M059J (cell line): ENCODE measurements at places on chromosomes 1 and 21.

GRCh38 chr1:6596351-6596750 lies 6.3 kb downstream of the KLHL21 start:
- no peak for DNase-seq

DNA sequence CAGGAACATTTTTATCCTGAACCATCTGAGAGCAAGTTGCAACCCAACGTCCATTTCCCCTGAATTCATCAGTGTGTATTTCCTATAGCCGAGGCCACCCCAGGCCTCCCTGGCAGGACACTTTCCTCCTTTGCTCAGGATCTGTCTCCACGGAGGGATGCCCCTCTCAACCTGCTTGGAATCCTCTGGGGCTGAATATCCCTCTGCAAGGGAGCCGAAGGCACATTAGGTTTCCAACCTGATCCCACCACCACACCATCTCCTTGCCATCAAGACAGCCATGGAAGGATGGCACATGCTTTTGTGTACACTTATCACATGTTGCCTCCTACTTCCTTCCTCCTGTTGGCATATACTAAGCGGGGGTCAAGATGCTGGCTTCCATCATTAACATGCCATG lies 74.8 kb upstream of the EDN2 start:
- DNase-seq, result no peak

DNA sequence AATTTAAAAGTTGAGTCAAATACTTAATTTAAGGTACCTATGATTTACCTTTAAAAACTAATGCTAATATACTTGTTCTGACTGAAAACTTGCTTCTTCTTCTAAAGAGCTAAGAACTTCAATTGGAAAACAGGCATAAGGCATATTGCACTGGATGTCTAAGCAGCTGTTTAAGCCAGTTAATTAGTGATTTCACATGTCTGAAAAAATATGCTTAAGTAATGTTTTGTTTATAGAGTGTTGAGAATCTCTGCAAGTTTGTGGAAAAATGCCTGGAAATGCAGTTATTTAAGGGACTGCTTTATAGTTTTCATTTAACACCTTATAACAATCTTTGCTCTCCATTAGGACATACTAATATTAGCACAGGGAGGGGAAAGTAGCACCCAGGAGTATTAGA lies 28.2 kb downstream of the UBE2U start:
- DNase-seq, result no peak

DNA sequence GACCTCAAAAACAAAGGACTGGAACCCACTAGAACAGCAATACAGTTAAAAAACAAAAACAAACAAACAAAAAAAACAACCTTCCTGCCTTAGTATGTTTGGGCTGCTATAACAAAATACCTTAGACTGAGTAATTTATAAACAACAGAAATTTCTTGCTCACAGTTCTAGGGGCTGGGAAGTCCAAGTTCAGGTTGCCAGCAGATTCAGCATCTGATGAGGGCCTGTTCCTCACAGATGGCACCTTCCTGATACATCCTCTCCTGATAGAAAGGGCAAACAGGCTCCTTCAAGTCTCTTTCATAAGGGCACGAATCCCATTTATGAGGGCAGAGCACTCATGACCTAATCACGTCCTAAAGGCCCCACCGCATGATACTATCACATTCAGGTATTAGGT lies 55.9 kb downstream of the TIAM1 start:
- no peak for DNase-seq

- DNase-seq, result no peak
Observed at GRCh38 chr1:202160377-202160940, at the start of gene PTPN7. TSS of gene PTPN7 (minus strand) at chr1:202160602. CDS start at chr1:202159402, 1,200 bp downstream.

DNA sequence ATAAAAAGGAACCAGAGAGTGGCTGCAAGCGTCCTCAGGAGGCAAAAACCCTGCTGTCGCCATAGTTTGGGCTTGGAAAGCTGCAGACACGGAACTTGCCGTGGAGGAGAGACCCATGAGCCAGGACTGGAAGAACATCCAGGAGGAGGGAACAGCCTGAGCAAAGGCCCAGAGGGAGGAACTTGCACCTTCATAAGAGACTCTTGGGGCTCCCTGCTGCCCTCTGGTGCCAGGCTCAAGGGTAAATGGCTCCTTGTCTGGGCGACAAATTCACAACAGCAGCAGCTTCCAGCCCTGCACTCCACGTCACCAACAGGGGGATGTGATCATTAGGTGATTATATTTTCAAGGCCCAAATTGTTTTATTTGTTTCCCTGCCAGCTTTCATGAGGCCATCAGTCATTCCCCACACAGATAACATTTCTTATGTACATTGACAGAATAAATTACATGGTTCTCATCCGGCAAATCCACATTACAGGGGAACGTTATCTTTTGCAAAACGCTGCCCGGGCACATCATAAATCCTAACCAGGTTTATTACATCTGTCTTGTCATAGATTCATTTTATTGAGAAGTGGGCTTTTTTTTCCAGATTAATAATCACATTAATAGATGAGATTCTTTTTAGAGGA lies 143.0 kb upstream of the GRIK3 start:
- DNase-seq, result peak; percentile 35

GRCh38 chr1:36585569-36586548 lies 103.1 kb upstream of the CSF3R start:
- DNase-seq, result peak; percentile 14

- no peak for DNase-seq
Observed at GRCh38 chr1:107531065-107531908, 390.4 kb downstream of the NTNG1 start.

GRCh38 chr1:90048043-90048442 lies 53.1 kb downstream of the ZNF326 start:
- no peak for DNase-seq

- peak; percentile 66 for DNase-seq
Observed at GRCh38 chr1:198437332-198437731, 103.1 kb downstream of the ATP6V1G3 start.

DNA sequence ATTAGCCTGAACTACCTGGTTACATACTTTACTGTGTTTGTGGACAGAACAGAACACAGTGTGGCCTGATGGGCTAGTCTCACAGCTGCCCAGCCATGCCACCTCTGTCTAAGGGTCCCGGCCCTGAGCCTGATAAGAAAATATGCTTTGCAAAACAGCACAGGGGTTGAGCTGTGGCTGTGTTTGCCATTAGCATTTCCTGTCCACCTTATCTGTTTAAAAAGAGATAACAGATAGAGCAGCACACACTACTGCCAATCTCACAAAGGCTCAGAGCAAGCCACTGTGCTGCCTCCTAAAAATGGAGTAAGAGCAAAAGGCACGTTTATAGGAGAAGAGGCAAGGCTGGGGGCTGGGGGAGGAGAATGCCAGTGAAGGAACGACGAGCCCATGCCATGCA lies 95.0 kb downstream of the SUSD4 start:
- DNase-seq, result no peak

GRCh38 chr1:1554926-1555915 lies 14.8 kb upstream of the TMEM240 start:
- peak; percentile 77 for DNase-seq

DNA sequence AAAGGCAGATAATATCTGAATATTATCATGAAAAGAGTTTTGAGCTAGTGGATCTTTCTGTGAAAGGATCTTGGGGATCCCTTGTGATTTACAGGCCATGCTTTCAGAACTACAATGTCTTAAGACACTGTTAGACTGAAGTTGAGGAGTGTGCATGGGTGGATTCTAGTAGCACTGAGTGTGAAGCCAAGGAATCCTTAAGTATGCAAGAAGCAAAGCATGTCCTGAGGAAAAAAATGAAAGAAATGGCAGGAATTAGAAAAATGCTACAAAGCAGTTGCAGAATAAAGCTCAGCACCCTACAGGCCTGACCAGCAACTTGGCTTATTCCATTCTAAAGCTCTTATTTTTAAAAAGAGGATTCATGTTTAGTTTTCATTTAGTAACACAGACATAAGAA lies 11.9 kb downstream of the STX6 start:
- peak; percentile 38 for DNase-seq

DNA sequence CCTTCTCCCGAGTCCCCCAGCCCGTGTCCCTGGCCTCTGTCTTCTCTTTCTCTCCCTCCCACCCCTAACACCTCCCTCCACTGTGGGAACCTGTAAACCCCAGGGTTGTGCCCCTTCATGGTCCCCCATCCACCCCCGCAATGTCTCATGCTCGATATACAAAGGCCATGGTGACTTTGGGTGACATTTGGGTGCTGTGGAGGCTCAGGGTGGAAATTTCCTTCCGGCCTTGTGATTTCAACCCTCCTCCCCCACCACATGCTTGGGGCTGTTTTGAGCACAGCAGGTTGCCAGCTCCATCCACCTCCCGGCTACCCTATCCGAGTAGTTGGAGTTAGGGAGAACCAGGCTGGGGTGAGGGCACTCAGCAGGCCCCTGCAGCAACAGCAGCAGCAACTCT lies 25.7 kb upstream of the VPS13D start:
- no peak for DNase-seq

GRCh38 chr1:37298769-37299168 lies 175.6 kb upstream of the ZC3H12A start:
- DNase-seq, result no peak

- DNase-seq, result no peak
Observed at GRCh38 chr1:176576670-176577069, 113.7 kb downstream of the PAPPA2 start.

GRCh38 chr1:181863736-181864135 lies 197.8 kb downstream of the ZNF648 start:
- no peak for DNase-seq

DNA sequence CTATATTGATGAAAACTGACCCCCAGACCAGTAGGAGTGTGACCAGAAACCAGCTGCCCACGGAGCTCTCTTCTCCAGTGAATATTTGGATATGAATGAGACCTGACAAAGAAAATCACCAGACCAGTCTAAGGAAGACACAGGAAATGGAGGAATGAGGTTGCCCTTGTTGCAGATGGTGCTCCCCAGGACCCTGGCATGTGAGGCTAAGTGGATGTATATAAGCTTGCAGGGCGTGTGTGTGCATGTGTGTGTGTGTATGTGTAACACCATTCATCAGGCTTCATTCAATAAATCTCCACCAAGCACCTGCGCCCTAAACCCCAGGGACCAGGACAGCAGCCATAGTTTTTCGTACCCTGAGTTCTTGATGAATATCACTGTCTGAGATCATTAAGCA lies 14.4 kb downstream of the PHLDA3 start:
- DNase-seq, result no peak

DNA sequence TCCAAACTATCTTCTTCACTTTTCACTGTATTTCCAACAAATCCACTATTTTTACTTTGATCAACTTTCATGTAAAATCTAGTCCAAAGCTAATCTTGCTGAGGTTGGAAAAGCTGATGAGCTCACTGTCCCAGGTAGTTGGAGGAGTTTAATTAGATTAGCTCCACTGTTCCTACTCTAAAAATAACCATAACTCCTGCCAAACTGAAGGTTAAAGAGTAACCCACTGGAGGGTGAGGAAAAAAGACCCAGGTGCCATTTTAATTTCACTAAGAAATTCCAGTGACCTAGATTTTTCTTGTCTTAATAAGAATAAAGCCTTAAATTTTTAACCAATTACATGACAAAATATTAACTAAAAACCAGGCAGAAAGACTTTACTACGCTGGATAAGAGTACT lies 15.3 kb downstream of the DCAF8 start:
- no peak for DNase-seq

GRCh38 chr1:202811296-202812175 lies 782 bp downstream of the PCAT6 start:
- DNase-seq, result peak; percentile 26

DNA sequence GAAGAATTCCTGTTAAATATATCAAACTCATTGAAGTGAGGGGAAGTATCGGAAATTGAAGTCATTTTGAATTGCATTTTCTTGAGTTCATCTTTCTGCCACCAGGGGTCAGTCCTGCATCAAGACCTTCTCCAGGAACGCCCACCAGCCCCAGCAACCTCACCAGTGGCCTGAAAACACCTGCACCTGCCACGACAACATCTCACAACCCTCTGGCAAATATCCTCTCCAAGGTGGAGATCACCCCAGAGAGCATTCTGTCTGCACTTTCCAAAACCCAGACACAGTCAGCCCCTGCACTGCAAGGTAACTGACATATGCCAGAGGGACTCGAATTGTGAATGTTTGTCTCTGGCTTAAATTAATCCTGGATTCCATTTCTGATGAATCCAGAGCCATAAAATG lies 22.8 kb upstream of the TARS2 start:
- peak; percentile 45 for DNase-seq

- DNase-seq, result peak; percentile 95
Observed at GRCh38 chr1:26744075-26744959, 43.4 kb upstream of the PIGV start.

GRCh38 chr1:242569867-242570266 lies 45.4 kb upstream of the PLD5 start:
- DNase-seq, result no peak

GRCh38 chr21:27122686-27123085 lies 155.8 kb upstream of the ADAMTS5 start:
- DNase-seq, result no peak

DNA sequence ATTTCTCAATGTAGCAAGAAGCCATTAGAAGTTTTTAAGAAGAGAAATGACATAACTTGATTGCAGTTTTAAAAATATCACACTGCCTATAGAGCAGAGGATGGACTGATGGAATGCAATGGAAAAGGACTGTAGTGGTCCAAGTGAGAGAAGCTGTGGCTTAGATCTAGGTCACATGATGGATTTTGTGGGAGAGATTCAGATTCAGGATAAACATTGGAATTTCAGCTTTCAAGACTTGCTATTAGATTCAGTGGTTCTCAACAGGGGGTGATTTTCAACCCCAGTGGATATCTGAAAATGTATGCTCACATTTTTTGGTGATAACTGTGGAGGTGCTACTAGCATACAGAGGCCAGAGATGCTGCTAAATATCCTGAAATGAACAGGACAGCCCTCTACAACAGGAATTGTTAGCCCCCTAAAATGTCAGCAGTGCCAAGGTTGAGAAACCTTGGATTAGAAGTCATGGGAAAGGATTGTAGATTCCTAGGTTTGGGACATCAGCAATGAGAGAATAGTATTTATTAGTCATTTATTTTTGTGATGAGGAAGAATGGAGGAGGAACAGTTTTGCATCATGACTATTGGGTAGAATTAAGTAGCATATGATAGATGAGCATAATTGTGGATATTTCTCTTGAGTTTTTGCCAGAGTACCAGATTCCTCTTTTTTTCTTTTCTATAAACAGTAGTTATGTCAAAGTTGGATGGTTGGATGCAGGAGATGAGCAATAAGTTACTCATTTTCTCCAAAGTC lies 30.1 kb upstream of the KCNK2 start:
- peak; percentile 22 for DNase-seq

GRCh38 chr1:203440771-203441170 lies 34.8 kb upstream of the PRELP start:
- peak; percentile 67 for DNase-seq

GRCh38 chr1:155801149-155801548 lies 55.9 kb downstream of the GON4L start:
- DNase-seq, result peak; percentile 39

DNA sequence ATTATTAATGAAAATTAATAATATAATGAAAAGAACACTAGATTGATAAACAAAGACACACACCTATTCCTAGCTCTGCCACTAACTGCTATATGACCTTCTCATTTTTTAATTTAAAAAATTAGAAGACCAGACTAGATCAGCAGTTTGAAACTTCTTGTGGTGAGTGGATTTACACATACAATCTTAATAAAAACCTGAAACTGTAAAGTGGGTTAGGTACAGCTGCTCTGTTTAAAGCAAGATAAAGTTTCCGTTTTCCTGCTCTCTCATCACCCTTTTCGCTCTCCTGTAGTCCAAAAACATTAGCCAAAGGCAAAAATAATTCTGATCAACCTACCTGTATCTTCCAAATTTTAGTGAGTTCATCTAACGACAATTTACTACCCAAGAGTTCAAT lies 58.6 kb downstream of the USP24 start:
- DNase-seq, result no peak
